ENCODE measurements at places on chromosomes 12 and 14.

GRCh38 chr14:54651649-54652048 is 84.7 kb downstream of the SAMD4A start:
- no peak for DNase-seq

GRCh38 chr14:32329146-32329545 is at the start of gene AKAP6:
AKAP6 (plus strand) TSS chr14:32329298; CDS start chr14:32433494, 104,196 bp downstream.
- DNase-seq, result peak; percentile 96

DNA sequence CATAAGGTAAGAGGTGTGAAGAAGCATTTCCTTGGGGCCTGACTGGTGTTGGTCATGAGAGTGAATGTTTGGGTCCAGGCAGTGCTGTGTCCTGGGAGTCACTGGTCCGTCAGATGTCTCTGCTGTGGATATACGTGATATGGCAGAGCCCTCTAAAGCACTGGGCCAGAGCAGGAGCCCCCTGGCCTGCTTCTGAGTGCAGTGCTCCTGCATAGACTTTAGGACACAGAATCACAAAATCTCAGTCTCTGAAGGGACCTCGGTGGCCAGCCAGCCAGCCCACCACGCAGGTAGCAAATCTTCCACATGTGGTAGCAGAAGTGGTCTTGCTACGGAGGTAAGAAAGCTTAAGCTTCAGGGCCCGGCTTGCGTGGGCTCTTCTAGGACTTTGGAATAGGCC is 18.5 kb upstream of the AQP2 start:
- DNase-seq, result no peak

DNA sequence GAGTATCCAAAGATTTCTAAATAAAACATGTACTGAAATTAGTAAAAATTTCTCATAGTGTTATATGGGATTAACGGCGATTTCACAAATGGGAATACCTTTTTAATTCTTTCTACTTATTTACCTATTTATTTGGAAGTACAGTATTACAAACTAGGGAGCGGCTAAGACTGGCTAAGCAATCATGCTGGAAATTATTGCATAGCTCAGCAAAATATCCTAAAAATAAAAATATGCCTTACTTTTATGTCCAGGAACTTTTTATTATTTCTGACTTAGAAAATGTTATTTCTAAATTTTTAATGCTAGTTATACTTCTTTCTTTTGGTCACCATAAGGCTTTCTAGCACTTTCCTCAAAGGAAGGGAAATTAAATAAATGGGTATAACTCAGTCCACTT is 36.5 kb upstream of the PTCSC3 start:
- no peak for DNase-seq

DNA sequence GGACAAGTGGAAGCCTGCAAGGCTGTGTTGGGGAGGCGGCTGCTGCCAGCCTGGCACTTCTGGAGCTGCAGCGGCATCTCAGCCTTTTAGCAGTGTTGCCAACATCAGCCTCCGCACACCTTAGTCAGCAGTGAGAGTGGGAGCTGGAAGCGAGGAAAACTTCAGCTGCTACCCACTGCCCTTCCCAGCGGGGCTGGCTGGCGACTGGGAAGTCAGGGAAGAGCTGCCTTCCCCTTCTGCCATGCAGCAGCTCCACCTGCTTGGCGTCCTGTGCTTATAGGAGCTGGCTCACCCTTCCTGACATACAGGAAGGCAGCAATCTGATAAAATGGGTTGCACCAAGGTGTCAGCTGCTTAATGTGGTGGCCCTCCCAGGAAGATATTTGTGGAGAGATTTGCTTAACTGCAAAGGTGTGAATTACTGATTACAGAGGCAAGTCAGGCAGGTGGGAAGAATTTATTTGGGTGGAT is 15.4 kb upstream of the PLEKHG3 start:
- no peak for DNase-seq

DNA sequence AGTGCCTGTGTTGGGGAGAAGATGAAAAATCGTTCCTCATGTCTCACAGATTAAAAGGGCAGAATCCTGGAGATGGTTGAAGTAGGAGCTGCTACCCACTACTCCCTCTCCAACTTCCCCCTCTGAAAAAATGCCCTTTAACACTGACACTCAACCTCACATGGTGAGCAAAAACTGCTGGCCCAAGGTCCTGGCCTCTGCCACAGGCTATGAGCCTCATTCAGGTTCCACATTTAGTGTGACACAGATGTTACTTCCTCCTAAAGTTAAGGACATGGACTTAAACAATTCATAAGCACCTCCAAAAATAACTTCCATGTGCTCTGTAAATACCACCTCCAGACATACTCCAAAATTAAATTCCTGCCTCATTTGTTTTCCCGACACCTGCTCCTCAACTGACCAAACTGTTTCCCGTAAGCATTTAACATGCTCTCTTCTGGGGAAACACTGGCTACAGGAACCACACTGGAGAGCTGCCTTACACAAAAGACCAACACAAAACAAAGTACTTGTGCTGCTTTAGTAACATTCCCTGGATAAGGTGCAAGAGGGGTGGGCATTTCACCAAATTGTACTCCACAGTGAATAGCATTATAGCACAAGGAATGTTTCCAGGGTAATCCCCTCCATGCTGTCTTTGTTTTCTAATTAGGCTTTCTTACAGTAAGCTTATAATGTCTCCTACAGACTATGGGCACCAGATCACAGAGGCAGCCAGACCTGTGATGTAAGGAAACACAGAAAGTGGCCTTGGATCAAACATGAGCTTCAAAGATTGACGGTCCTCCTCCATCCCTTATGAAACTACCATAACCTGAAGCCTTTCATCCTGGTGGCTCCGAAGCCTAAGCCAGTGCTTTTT is 57.0 kb downstream of the PHLDA1 start:
- no peak for DNase-seq

GRCh38 chr12:56631790-56632700 is 1.9 kb upstream of the BAZ2A start:
- peak; percentile 77 for DNase-seq

DNA sequence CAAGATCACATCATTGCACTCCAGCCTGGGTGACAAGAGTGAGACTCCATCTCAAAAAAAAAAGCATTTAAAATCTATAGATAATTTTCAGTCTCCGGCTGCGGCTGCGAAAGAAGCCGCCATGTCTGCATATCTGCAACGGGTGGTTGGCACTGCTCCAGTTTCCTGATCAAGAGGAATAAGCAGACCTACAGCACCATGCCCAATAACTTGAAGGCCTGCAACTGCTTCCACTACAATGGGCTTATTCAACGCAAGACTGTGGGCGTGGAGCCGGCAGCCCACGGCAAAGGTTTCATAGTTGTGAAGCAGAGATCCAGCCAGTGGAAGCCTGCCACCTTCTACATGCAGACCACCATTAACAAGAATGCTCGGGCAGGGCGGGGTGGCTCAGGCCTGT is 30.6 kb upstream of the EID3 start:
- DNase-seq, result no peak

DNA sequence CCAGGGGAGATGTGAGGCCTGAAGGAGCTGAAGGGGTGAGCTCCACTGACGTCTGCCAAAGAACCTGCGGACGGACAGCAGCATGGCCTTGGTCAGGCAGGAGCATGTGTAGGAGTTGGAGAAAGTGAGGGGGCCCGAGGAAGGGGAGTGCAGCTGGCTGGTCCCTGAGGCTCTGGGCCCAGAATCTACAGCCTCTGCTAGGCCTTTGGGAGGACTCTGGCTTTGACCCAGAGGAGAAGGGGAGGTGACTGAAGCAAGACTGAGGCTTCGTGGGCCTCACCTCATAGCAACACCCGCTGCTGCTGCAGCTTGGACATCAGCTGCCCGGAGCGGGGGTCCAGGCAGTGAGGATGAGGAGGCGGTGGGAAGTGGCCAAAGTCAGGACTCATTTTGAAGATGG is 216.6 kb upstream of the FKBP4 start:
- DNase-seq, result no peak

DNA sequence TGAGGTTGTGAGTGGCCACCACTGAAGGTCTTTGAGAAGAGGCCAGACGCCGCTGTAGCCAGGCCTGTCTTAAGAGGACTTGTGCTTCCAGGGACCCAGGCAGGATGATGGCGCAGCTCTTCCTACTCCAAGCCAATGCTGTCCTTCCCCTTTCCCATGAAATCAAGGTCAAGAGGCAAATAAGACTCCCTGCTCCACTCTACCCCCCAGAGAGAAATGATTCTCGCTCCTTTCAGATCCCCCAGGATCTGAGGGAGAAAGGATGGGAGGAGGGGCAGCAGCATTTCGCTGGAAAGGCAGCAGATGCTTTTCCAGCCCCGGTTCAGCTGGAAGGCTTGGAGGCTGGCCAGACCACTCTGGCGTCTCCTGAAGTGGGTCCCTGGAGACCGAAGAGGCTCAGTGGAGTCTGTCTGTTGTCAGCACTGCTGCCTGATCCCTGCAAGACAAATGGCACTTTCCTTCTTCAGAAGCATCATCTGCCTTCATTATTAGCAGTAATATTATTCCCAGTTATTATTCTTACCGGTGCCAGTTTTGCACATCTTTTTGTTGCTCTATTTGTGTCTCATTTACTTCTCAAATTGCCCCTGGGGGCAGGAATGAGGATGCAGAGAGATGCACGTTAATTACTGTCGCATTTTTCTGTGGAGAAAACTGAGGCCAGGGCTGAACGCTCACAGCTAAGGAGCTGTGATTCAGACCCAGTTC is 51.4 kb downstream of the C14orf132 start:
- peak; percentile 69 for DNase-seq

DNA sequence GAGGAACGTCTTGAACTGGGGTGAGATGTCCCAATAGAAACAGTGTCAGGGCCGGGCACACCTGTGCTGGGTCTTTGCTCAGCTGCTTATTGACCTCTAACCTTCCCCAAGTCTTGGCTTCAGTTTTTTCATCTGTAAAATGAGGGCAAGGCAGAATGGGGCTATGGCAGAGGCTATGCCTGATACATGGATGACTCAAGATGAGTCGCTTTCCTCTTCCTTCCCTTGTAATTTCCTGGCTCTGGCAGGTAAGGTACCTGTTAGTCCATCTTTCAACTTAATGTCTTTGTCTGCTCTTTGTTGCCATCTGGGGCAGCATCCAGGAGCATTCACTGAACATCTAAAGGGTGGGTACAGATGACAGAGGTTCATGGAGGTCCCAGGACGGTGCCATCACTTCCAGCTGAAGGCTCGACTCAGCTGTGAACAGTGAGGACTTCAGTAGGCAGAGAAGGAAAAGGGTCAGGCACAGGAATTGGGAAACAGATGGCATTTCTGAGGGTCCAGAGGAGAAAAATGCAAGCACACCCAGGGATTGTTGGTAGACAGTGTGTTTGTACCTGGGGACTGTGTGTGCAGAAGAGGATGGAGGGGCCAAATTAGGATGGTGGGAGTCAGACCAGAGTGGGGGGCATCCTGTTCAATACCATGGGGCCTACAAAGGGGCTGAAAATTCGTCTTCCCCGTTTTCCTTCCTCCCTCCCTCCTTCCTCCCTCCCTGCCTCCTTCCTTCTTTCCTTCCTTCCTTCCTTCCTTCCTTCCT is 268.3 kb downstream of the VRK1 start:
- no peak for DNase-seq

DNA sequence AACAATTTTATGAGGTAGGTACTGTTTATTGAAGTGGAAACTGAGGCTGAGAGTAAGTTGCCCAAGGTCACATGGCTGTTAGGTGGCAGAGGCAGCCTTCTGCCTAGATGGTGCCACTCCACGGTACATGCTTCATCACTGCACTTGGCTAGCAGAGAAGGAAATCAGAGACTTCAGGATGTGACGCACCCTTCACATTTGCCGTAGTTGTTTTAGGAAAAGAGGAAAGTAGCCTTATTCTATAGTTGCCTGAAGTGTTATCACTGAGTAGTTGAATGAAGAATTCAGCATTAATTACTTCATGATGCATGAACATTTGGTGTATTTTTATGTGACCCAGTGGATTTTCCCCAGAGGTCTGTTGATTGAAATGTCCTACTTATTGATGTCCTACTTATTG is 55.7 kb downstream of the ERC1 start:
- no peak for DNase-seq

- DNase-seq, result no peak
These were observed 66.3 kb upstream of the EEA1 start for GRCh38 chr12:92995258-92995903.

DNA sequence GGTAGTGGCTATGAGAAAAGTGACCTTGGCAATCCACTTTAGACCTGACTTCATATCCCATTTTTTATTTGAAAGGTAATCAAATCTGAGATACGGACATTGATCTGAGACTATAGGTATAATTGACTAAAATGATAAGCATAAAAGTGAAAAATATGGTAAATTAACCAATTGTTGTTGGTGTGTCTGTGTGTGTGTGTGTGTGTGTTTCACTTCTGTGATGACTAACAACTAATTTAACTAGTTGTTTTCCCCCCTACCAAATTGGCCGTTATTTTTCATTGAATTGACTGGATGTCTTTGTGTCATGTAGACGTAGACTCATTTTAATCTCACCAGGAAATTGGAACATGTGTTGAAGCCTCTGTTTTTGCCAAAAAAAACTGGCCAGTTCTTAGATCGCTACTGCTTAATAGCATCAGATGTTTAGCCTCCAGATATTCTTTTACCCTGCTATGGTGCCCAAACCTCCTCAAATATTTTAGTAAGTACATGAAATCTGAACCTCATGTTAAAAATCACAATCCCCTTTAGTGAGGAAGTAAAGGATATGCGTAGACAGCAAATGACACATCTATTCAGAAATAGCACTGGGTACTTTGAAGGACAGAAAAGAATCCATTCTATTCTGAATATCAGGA is 395.0 kb downstream of the EGLN3 start:
- DNase-seq, result no peak

DNA sequence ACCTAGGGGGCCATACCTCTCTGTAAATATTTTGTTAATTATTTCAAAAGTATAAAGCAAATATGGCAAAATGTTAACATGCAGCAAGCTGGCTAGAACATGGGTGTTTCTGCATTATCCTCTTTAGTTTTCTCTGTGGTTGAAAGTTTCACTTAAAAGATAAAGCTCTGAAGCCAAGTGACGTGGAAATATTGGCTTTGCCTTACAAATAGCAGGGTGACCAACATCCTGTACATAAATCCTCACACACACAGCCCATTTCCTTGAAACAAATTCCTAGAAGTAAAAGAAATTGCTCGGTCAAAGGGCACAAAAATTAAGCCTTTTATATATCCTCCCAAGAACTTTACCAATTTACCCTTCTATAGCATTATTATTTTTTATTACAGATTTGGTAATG is 10.6 kb upstream of the VWF start:
- DNase-seq, result no peak

DNA sequence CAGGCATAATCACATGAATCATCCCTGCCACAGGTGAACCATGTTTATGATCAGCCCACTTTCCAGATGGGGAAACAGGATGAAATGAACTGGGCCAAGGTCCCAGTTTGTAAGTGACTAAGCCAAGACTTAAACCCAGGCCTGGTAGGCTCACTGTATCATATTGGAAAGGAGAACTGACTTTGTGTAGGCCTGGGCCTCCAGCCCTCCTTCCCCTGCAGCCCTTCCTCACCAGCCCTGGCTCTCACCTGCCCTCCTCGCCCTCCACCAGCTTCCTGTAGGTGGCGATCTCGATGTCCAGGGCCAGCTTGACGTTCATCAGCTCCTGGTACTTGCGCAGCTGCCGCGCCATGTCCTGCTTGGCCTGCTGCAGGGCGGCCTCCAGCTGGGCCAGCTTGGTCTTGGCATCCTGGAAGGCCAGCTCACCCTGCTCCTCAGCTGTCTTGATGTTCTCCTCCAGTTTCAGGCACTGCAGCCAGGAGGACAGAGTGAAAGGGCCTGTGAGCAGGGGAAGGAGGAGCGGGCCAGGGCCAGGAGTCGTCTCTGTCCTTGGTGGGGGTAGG is 19.8 kb downstream of the KRT80 start:
- no peak for DNase-seq

- peak; percentile 39 for DNase-seq
These were observed 4.0 kb downstream of the CHD4 start for GRCh38 chr12:6603095-6603567.
